Mammary epithelial cell (primary cell): ENCODE measurements at places on chromosomes 2 and 18. TPM values are rescaled to one million over a fixed set of nuclear protein-coding genes. Genes with fewer than 3 reads are reported as not detected.

The RBMS1 gene
- 52.1 and 61.3 TPM in 2 replicates for total RNA-seq

- peak; percentile 20 for DNase-seq
These were observed 143.6 kb downstream of the MBD2 start for GRCh38 chr18:54080858-54081257.

GRCh38 chr18:76213991-76214390 lies 281.1 kb downstream of the ZNF516 start:
- no peak for DNase-seq

The SLC25A52 gene
- not detected in 2 replicates for total RNA-seq

The POTEJ gene
- total RNA-seq, result not detected

DNA sequence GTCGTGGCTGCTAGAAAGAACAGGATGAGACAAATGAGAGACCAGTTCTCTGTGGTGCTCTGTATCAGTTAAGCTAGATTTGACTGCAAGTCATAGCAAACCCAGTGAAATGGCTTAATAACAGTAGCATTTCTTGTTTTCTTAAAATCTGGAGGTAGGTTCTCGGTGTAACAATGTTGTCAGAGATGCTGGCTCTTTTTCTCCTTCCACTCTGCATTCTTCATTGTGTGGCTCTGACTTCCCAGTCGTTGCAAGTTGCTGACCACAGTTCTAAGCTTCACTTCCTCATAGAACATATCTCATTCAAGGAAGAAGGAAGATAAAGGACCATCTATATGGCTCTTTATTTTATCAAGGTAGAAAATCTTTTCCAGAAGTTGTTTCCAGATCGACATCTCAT lies 7.9 kb upstream of the CKAP2L start:
- no peak for DNase-seq

DNA sequence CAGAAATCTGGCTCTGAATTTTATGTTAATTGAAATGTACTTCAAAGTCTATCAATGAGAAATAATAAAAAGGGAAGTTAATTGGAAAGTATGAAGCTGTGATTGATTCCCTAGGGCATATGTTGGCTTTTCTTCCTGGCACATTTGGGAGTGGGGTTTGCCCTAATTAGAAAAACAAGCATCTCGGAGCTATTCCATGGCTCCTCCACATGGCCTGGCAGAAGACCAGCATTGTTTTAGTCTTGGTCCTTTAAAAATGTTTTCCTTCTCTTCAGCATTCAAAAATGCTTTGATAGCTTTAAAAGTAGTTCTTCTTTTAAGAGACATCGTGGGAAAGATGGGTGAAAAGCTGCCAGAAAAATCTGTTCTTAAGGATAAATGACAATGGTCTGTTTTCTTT lies 445.5 kb upstream of the PKDCC start:
- DNase-seq, result no peak

The KIF5C gene
- total RNA-seq, result 0.19 TPM in 1 of 2 replicates, not detected in the other

The LTBP1 gene
- 20.4 and 20.9 TPM in 2 replicates for total RNA-seq

The CAVIN2 gene
- 3.2 and 9.4 TPM in 2 replicates for total RNA-seq

The PLEKHA3 gene
- total RNA-seq, result 6.0 TPM

The COL6A3 gene
- 0.05 and 0.14 TPM in 2 replicates for total RNA-seq

The RAD51AP2 gene
- total RNA-seq, result 0.17 TPM

DNA sequence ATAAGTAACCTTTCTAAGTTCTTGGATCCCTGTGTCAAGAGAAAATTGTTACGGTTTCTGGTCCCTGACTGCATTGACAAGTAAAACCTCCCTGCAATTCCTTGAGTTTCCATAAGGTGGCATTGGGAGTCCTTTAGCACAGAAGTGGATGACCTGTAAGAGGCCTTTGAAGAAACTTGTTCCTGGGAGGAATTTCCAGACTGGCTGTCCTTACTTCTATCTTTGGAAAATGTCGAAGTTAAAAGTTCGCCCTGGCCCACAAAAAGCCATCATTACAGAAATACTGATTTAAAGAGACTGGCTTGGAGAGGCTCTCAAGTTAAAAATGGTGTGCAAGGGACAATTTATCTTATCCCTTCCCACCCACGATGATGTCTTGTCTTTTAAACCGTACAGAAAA lies 218.4 kb downstream of the CDH20 start:
- DNase-seq, result peak; percentile 68

DNA sequence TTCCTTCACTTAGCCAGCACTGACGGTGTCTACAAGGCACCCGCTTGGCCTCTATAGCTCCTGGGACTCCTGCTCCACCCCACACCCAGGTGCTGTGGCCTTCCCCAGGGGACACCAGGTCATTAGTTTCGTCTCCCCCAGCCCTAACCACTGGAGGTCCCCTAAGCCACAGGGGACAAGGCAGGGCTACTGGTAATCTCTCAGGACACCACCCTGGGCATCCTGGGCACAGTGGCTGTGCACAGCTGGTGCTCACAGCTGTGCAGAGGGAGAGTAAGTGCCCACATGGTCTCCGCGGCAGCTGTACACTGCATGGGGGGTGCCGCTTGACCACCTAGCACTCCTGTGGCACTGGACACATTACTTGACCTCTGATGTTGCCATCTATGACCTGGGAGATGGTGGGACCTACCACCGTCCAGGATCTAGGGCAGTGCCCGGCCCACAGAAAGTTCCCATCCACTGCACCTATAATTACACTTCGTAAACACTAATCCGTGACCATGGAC lies 134.0 kb downstream of the HDAC4 start:
- no peak for DNase-seq

- no peak for DNase-seq
These were observed 34.1 kb downstream of the HDAC4 start for GRCh38 chr2:239366740-239367139.

- no peak for DNase-seq
These were observed 62.4 kb upstream of the EFEMP1 start for GRCh38 chr2:55986001-55986400.

- peak; percentile 65 for DNase-seq
These were observed 131.7 kb downstream of the GCA start for GRCh38 chr2:162475661-162476060.

DNA sequence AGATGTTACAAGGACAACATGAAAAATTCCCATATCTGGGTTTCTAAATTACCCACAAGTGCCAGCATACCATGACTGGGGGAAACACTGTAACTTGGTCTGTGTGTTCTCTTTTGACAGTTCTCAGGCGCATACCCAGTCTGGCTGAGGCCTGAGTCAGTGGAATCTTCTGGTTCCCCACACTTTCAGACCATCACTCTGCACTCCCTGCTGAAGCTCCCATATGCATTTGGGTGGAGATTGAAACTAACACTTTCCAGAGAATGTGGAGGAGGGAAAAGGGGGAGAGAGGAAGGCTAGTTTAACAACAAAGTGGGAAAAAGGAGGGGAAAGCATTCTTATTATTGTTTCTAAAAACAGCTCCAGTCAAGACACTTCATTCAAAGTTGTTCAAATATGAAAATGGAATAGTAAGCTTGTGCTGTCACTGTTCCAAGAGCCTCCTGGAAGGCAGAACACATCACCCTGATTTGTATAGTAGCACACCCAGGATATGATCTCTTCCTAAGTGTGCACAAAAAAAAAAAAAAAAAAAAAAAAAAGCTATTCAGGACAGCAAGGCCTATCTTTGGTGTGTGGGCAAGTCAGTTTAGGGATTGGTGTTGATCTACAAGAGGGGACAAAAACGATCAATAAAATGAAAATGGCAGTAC lies 48.1 kb upstream of the CTIF start:
- no peak for DNase-seq

The BOLL gene
- total RNA-seq, result not detected

DNA sequence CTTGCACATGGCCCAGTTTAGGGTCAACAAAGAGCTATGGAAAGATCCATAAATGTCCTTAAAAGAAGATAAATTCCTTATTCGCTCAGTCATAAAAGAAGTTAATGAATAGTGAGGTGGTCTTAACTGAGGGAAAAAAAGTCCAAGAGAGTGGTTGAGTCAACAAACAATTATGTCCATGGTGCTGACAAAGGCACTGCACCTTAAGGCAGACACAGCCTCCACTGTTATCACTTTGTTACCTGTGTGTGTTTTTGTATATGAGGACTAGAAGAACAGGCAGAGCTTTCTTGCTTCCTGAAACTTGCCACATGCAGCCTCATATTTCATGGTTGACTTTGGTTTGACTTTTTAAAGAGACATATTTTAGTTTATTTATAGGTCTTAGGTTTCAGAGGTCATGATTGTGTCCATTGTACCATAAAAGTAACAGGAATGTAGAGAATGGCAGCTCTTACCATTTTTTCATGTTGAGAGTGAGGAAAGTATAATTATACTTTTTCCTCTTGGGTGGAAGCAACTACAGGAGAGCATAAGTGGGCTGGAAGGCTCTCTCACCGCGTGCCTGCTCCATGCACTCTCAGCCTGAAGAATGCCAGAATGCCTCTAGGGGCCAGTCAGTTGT lies 93.6 kb downstream of the XRCC5 start:
- DNase-seq, result no peak

GRCh38 chr2:166418853-166419615 lies 43.3 kb upstream of the SCN9A start:
- DNase-seq, result no peak

GRCh38 chr18:5939801-5940667 lies 44.7 kb upstream of the TMEM200C start:
- no peak for DNase-seq

The RAB17 gene
- total RNA-seq, result 7.2 TPM

The RALBP1 gene
- total RNA-seq, result 72.2 TPM
